ENCODE measurements at places on chromosomes 2 and 18.

DNA sequence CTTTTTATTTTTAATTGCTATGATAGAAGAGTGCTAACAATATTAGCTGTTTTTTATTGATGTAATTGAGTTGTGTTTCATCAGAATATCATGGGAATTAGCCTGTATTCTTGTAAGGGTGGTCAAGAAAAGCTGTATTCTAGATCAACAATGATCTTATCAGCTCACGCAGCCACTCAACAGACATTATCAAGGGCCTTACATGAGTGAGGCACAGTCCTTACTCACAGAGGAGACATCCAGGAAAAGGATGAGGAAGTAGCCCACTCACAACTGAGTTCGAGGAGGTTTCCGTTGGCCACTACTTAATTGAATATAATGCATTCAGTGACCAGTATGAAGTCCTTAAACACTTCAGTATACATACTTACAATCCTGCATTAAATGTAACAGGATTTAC, 152.5 kb downstream of the AFF3 start:
- no peak for DNase-seq

GRCh38 chr2:206832873-206833272, 67.5 kb downstream of the FASTKD2 start:
- no peak for DNase-seq

DNA sequence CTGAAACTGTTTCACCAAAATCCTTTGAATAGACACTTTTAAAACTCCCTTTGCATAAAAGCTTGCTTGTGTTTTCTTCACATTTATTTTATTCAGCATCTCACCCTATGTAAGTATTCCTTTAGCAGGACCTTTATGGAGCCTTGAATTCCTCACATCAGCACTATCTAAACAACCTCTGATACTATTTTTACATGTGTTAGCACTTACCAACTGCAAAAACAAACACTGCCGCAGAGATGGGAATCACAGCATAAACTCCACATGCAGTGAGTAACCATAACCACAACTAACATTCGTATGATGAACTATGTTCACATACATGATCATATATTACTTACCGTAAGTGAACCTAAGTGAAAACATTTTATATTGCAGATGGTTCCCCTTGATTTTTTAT, 15.4 kb downstream of the FBXO15 start:
- no peak for DNase-seq

DNA sequence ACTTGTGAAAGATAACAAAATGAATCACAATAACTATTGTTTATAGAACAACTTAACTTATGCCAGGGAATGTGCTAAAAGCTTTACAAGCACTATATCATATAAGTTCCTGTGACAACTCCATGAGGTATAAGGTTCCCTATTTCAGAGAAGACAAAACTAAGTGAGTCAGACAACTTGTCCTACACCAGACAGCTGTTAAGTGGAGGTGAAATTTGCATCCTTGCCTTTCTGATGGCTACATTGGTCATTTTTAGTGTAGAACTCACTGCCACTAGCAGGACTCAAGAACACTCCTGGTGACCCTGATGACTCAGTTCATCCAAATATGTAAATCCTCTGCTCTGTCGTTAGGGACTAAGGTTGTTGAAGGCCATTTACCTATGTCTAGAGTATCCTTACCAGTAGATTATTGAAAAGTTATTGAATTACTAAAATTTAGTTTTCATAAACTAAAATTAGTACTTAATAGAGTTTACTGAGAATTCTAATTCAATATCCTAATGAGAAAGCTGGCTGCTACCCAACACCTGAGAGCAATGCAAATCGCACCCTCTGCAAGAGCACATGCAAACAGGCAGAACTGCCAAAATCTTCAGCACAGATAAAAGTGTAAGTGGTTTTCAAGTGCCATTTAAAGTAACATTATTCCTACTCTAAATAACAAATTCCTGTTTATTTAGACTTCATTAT, 636.2 kb downstream of the NRXN1 start:
- DNase-seq = no peak

DNA sequence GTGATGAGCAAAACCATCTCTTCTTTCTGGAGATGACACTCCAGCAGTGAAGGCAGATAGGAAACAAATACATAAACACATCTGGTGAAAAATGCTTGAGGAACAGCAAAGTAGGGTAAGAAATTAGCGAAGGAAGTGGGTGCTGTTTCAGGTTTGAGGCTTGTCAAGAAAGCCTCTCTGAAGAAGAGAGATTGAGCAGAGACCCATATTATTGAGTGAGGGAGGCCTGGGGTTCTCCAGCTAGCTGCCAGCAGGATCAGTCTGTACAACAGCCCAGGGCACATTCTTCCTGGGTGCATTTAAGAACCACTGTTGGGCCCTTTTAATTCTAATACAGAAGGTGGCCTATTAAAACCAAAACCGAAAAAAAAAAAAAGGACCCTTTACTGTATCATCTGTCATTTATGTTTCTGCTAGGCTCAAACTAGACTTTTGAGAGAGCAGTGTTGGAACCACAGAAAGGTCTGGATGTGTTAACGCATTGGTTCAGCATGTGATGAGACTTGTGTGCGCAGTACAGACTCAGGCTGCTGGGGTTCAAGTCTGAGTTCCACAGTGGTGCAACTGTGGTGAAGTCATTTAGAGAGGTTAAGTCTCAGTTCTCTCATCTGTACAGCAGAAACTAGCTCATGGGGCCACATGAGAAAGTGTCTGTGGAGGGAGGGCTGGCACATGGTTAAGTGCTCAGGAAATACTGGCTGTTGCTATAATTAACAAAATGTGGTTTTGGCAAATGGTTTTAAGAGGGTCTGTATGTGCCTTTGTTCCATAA, 28.9 kb downstream of the MGAT5 start:
- DNase-seq = no peak

DNA sequence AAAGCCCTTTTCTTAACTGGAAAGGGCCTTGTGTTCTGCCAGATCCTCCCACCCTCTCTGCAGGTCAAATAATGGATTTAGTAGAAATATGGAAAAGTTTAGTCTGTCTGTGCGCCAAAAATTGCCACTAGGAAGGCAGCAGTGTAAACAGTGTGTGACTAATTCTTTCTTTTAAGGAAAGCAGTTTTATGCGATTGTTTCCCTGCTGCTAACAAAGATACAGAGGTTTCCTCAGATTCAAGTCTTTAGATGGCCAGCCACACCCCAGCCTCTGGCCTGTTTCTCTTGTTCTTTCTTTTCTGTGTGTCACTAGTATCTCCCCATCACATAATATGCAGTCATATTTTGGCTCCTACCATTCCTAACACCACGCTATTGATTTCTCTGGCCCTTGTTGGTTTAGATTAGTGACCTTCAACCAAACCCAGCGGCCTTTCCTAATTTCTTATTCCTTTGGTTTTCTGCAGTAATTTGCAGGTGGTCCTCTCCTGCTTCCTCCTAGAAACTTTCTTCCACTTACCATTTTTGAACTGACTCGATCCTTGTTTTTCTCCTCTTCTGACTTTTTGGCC, 157.4 kb downstream of the LTBP1 start:
- DNase-seq = no peak

GRCh38 chr2:238883421-238883901, 35.6 kb downstream of the TWIST2 start:
- DNase-seq = no peak

- DNase-seq = peak; percentile 19
Observed at GRCh38 chr2:143263066-143263625, 133.9 kb downstream of the ARHGAP15 start.

GRCh38 chr2:181411105-181411849, 45.9 kb upstream of the ITGA4 start:
- DNase-seq = peak; percentile 81

GRCh38 chr2:119630121-119630520, 48.9 kb upstream of the TMEM177 start:
- DNase-seq = no peak

- no peak for DNase-seq
Observed at GRCh38 chr2:66762761-66763160, 327.8 kb downstream of the MEIS1 start.
